ENCODE measurements at places on chromosomes 4 and X.

GRCh38 chr4:147985376-147985775 lies 253.5 kb downstream of the ARHGAP10 start:
- no peak for DNase-seq

DNA sequence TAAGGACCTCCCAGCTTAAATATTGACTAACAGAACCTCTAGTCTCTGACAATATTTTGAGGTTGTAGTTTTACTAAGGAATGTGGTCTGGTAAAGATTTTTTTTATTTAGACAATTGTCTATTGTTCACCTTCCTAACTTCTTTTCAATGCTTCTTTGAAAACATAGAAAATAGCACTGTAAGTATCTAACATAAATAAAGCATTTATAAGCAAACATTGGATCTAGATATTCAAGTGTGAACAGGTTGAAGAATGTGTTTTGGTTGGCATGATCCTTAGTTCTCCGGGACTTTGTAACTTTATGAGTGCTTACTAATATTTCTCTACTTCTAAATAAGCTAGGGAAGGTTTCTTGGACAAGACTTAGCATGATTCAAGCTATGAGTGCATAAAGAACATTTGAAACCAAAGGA lies 285.4 kb upstream of the ARSJ start:
- no peak for DNase-seq

DNA sequence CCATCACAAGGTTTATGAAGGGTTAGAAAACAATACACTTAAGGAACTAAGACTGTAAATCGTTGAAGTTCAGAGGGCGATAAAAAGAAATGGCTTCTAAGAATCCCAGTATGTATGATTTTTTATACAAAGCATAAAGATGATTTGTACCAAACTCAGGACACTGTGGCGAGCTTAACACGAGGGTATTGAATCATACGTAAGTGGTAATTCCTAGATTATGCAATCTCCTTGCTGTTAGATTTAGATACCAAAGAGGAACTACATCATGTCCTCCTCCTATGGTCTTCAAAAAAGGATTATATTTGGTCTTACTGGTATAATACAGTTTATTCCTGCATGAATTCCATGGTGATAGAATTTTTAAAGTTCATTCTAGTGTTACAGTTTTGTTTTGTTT lies 23.9 kb downstream of the NFKB1 start:
- DNase-seq, result no peak

- DNase-seq, result no peak
Observed at GRCh38 chr4:164935363-164935762, 42.1 kb downstream of the TRIM61 start.

- DNase-seq, result no peak
Observed at GRCh38 chrX:49287665-49288064, 15.8 kb upstream of the GAGE10 start.

- DNase-seq, result no peak
Observed at GRCh38 chr4:25786497-25787065, 76.2 kb downstream of the SEL1L3 start.

- no peak for DNase-seq
Observed at GRCh38 chr4:119518915-119519410, 109.6 kb downstream of the PDE5A start.

- DNase-seq, result no peak
Observed at GRCh38 chr4:64538219-64538618, 129.0 kb upstream of the TECRL start.

DNA sequence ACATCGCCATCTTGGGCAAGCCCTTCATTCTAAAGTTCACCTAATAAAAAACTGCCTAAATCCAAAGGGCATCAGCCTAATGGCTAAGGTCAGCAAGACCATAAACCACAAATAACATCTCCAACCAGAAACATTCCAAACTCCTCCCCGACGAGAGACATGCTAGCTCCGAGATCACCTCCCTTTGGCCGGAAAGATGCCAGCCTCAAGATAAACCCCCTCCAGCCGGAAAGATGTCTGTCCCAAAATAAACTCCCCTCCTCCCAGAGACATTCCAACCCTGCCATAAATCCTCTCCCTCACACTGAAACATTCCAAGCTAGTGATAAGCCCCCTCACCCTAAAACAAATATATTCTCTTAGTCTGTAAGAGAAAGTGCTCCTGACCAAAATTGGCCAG lies 13.3 kb upstream of the DYNLT3 start:
- DNase-seq, result no peak

GRCh38 chrX:133523526-133523925 lies 108.2 kb upstream of the GPC4 start:
- DNase-seq, result no peak

DNA sequence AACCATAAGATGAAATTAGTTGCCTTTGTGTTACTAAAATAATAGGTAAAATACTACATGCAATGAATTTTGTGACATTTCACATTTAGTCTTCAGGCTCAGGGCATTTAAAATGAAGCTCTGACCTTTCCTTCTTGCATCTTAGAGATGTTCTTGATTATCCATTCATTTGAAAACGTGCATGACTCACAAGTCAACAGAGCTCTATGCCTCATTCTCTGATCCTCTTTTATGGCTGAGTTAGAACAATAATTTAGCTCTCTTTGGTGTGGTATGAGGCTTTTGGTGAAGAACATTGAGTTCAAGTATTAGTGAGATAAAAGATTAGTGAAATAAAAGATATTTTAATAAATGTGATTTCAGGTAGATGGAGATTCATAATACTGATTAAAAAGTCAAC lies 66.5 kb downstream of the TIGD2 start:
- DNase-seq, result no peak

DNA sequence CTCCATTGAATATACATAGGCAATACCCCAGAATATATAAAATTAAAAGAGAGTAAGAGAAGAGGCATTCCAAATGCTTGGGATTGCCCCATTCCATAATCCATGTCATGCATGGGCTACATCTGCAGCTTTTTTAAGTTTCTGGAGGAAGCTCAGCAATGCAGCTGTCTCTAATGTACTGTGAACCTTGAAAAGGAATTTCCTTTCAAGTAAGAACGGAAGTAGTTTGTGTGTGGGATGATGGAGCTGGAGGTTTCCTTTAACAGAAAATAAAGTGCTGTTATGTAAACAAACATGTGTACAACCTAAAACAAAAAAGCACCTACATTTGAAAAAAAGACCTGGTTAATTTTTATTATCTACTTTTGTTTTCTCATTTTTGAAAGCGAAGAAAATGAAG lies 303.5 kb downstream of the BMPR1B start:
- no peak for DNase-seq

- DNase-seq, result no peak
Observed at GRCh38 chr4:163988865-163989264, 494.4 kb downstream of the TMA16 start.

GRCh38 chr4:94412019-94412657 lies 39.6 kb upstream of the PDLIM5 start:
- no peak for DNase-seq

DNA sequence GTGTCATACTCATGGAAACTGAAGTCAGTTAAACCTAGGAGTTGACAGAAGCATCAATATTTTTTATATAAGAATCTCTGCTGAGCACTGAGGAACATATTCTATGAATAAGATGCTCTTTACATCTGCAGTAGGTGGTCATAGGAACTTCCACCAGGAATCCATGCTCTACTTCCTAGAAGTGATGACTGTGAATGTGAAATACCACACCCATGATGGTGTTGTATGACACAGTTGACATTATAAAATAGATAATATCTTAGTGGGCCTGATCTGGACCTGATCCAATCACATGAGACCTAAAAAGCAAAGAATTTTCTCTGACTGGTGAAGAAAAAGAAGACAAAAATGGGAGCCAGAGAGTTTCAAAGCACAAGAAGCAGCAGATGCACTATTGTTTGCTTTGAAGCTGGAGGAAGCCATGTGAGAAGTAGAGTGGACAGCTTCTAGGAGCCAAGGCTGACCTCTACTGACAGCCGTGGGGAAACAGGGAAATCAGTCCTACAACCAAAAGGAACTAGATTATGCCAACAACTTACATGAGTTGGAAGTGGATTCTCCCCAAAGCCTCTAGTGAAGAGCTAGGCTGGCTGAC lies 68.6 kb upstream of the HS3ST1 start:
- DNase-seq, result peak; percentile 13

DNA sequence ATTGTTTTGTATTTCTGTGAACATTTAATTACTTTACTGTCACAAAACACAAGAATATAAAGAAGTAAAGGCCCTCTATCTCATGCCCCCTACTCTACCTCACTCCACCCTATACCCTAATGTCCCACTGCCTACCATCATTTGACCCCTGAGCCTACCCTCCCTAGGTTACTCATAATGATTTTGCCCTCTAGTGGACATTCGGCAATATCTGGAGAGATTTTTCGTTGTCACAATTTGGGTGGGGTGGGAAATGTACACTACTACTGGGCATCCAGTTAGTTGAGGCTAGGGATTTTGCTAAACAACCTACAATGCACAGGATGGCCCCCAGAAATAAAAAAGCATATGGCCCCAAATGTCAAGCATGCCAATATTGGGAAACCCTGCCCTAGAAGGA lies 10.2 kb downstream of the TEX13A start:
- DNase-seq, result no peak

DNA sequence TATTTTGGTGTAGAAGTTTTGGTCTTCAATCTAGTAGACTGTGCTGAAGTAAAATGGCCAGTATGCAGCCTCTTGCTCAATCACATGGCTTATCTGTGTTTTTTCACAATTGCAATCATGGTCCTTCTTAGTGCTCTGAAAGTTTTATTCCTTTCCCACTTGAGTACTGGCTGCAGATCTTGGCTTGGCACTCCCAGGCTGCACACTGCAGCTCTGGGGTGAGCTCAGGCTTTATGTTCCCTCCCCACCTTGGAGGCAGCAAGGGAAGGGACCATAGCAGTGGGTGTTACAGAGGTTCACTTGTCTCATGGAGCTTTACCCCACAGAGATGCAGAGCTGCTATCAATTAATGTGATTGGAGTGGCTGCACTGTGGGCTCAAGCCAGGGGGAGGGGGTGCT lies 156.0 kb downstream of the TENT5D start:
- no peak for DNase-seq

- no peak for DNase-seq
Observed at GRCh38 chr4:121654738-121655137, 42.0 kb downstream of the ANXA5 start.

DNA sequence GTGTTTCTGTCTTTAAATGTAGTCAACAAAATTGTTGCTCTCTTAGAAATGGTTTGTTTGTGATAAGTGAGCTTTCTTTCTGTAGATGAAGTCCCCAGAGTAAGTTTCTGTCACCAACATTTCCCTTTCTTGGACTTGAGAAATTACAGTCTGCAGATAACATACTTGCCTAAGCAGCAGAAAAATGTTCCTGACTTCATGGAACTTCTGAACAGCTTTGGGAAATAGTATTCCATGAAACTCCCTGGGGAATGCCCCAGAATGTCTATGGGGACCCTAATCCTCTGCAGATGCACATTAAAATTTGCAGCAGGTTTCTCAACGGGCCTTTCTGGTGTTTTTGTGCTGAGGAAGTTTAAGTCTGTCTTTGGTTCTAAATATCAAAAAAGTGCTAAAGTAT lies 38.6 kb upstream of the NEIL3 start:
- no peak for DNase-seq

GRCh38 chrX:31132821-31133241 lies 61.0 kb upstream of the FTHL17 start:
- no peak for DNase-seq

GRCh38 chr4:80153874-80154544 lies 43.3 kb upstream of the PRDM8 start:
- DNase-seq, result no peak

DNA sequence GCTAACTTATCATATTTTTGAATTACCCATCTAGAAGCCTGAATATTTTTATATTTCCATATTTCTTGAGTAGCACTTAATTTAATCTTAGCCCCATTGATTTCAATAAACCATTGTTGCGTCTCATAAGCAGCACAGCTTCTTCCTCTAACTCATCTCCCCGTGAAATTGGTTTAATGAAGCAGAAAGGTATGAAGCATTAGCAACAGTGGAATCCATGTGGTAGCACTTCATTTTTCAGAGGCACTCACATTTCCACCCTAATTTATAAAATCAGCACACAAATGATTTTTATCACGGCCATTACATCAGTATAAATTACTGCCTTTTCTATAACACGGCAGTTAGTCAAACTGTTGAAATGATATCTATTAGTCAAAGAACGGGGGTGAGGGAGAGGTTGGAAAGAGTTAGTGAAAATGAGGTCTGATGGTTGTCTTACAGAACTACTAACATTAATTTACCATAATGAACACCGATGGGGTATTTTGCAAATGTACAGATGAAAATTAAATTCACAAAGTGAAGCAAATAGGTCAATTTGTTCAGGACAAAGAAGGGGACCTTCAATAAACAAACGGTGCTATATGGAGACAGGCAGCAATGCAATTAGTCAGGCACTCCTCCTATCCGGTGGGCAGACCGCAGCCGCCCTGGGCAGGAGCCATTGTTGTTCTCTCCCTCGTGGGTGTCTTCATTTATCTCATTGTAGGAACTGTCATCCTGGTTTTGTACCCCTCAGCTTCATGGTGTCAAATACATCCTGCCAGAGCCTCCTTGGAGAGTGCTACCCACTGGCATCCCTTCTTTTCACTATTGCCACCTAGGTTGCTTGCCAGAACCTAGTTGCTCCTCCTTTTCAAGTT lies 205.7 kb downstream of the SOX3 start:
- DNase-seq, result no peak

GRCh38 chrX:49059201-49059600 lies 402 bp downstream of the CCDC120 start:
- no peak for DNase-seq

GRCh38 chr4:136900696-136901095 lies 631.6 kb downstream of the PCDH18 start:
- no peak for DNase-seq

DNA sequence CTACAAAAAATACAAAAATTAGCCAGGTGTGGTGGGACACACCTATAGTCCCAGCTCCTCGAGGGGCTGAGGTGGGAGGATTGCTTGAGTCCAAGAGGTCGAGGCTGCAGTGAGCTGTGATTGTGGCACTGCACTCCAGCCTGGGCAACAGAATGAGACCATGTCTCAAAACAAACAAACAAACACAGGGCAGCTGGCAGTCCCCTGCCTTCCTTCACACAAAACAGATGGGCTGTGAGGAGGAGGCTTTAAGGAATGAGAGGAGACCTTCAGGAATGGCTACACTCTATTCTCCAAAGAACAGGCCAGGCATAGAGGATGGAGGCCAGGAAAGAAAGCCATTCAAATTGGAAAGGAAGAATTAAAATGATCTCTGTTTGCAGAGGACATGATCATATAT lies 65.6 kb upstream of the MAML3 start:
- no peak for DNase-seq

DNA sequence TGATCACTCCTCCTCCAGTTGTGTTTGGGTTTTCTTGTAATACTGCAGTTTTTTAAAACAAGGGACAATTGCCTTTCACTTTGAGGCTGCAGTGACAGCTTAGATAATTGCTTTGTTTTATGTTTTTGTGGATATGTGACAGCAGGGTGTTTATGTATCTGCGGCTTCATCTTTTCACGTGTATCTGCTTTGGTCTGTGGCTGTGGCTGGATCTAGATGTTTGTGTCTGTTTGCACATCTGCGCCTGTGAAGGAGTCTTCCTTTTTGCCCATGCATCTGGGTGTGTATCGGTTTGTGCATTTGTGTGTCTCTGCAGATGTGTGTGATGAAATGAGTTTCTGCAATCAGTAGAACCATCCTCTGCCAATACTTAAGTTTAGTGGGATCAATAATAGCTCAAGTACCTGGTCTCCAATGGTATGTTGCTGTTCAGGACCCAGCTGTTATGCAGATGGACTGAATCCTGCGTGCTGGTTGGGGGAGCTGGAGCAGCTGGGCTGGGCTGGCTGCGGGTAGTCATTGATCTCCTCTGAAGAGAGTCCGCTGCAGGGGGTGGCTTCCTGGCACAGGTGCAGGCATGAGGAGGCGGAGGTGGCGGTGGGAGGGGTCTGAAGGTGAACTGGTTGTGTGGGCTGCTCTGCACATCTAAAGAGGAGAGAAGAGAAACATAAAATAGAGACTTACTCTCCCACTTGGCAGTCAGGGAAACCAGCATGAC lies 390.3 kb downstream of the SH2D1A start:
- peak; percentile 37 for DNase-seq

Data from CD4-positive, alpha-beta T cell treated with Interleukin-1 beta for 1 hour (primary cell).